H4 (cell line): ENCODE measurements at places on chromosomes 5 and 9. TPM values are rescaled to one million over a fixed set of nuclear protein-coding genes. Genes with fewer than 3 reads are reported as not detected.

Gene TTC23L
- total RNA-seq: 0.06 TPM in 1 of 2 replicates, not detected in the other

Gene NKD2
- 0.43 and 2.8 TPM in 2 replicates for total RNA-seq

Gene GRM6
- total RNA-seq: not detected in 2 replicates

Gene F2RL2
- total RNA-seq: 88.7 and 93.9 TPM in 2 replicates

DNA sequence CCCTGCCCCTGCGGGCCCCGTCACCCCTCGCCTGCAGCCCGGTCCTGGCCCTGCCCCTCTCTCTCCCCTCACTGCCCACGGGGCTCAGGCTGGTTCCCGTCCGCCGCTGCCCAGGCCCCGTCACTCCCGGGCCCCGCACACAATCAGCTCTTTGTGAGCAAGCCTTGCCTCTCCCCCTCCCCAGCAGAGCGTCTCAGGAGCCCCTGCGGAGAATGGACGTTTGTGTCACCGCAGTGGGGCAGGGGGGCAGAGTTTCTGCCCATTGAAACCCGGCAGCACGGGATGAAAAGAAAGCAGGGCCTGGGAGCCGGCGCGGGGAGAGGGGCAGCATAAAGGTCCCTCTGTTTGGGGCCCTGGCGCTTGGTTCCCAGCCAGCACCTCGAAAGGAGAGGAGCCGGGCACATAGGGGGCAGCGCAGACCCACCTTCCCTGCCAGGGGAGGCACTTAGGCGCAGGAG, 13.5 kb upstream of the NUP214 start:
- no peak for DNase-seq

- DNase-seq: no peak
Observed at GRCh38 chr5:124395287-124395686, 351.2 kb downstream of the ZNF608 start.

GRCh38 chr9:106773750-106774149, 89.2 kb upstream of the ZNF462 start:
- no peak for DNase-seq

DNA sequence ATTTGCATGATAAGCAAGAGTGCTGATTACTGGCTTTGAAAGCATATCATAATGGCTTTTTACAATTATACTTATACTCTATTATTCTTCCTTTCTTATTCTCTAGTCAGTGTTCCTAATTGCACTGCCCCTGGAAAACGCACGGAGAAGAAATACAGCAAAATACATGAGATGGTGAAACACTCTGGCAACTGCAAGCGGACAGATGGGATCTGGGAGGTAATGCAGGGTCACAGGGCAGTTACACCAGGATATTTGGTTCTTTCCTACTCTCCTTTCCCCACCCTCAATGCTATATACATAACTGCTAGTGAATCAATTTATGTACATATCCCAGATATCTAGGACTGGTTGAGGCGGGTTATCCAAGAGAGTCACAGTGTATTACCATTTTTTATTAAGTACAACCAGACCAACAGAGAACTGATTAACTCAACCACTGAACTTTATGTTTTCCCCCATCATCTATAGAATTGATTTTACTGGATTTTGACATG, 423.7 kb downstream of the ZSWIM6 start:
- DNase-seq: no peak
